Activated naive CD4-positive, alpha-beta T cell treated with Interleukin-2 at 50 U/mL for 16 hours (primary cell): ENCODE measurements at places on chromosomes 3 and 15.

- DNase-seq: no peak
Measured at GRCh38 chr3:160806094-160806493, 50.1 kb downstream of the PPM1L start.

- DNase-seq: peak; percentile 16
Measured at GRCh38 chr15:60899322-60899966, 329.7 kb downstream of the RORA start.

DNA sequence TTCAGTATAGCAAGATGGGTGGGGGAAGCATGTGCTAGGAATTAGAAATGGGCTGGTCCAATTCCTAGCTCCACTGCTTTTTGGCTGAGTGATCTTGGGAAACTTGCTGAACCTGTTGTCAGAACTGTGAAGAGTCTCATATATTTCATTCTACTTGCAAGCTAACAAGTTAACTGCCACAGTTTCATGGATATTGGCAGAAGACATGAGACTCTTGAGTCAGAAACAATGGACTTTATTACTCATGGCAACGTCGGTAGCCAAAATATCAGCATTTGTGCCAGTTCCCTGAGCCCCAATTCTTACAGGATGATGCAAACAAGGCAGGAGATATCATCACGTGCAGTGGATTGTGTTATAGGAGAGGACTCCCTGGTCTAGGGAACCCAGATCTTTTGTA lies 26.6 kb upstream of the PLAAT1 start:
- no peak for DNase-seq

DNA sequence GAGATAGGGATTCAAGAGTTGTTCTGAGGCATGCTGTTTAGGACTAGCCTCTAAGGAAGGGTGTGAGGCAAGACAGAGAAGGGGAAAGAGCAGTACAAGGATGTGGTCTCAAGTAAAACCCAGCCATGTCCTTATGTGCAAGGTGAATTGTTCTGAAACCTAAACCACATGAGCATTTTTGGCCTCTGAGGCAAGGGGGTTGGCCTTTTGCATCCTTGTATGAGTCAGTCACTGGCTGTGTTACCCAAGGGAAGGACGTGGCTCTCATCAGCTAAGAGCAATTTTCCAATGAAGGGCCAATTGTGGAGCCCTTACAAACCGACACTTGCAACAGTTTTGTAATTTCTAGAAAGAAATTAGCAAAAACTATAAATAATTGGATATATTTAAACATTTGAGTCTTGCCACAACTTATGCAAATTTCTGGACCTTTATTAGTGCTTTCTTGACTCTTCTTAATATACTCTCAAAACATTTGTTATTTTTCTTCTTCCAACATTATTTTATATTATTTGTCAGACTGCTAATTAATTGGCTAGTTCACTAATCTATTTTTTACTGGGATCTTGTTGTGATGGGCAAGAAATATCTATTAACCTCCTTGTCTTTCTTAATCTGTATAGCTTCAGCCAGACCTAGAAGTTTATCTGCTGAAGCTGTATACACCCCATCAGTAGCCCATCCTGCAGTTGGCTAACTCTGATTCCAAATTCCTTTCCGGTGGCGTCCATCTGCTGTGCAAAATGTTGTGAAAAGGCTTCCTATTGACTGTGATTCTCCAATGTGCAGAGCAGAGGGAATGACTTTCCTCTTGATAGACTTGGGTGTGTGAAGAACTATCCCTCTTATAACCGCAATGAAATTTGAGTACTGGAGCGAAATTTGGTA lies 97.7 kb upstream of the P2RY1 start:
- DNase-seq: no peak

- no peak for DNase-seq
Measured at GRCh38 chr3:160968761-160969160, 136.4 kb downstream of the B3GALNT1 start.

DNA sequence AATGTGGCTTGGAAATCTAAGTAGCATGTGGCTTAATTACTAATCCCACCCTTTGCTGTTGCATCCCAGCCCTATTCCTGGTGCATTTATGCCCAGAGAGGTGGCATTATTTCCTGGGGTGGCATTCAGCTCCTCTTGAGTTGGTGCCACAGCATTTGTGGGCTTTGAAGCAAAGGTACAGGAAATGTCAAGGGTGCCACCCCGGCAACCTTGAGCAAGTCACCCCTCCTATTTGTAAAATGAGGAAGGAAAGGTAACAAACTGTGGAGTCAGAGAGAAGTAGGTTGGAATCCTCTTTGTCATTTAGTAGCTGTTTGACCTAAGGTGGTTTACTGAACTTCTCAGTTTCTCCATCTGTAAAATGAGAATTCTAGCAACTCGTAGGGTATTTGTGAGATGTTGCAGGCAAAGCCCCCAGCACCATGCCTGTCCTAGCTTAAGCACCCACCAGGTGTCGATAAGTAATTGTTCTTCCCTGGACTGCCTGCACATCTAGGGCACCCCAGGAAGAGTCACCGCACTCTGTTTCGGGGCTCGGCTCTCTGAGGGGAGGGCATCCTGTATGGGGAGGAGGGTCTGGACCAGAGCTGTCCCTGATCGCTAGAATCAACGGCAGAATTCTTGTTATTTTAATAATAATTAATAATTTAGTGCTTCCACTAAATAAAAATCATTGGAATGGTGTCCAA lies 17.1 kb downstream of the ISG20 start:
- no peak for DNase-seq

DNA sequence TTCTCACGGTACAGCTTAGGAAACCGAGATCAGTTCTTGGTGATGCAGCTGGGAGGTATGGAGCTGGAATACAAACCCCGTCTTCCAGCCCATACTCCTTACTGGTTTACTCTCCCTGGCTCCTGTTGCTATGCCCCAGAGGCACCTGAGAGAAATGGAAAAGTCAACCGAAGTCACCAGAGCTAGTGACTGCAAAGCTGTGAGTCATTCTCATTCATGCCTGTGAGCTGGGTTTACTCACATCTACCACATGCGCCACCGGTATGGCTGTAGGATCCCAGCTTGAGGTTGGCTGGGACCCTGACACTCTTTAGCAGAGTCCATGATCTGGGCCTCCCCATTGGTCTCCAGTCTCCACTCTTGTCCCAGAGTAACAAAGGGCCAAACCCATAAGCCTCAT lies 111.5 kb upstream of the ETV5 start:
- DNase-seq: no peak

GRCh38 chr15:68820295-68821189 lies at the start of gene ANP32A:
Gene ANP32A (minus strand): TSS chr15:68820895. CDS start chr15:68820751, 144 bp downstream.
- peak; percentile 98 for DNase-seq

DNA sequence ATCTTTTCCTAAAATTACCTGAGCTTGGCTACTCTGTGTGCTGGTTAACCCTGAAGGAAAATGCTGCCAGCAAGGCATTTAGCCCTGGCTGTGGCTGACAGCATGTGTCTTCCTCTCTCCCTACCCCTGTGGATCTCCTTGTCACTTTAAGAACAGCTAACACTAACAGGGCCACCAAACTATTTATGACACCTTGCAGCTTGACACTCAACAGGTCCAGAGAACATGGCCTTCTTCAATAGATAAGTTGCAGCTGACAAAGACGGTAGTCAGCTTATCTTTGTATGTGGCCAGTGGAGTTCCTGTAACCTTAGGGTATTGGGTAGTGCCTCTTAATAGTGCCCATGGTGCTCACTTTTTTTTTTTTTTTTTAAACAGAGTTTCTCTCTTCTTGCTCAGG lies 32.0 kb upstream of the COPB2 start:
- DNase-seq: no peak

- no peak for DNase-seq
Measured at GRCh38 chr3:127676456-127676855, 3.7 kb downstream of the ABTB1 start.

GRCh38 chr15:62785881-62786828 lies 256.4 kb upstream of the TPM1 start:
- DNase-seq: no peak

- no peak for DNase-seq
Measured at GRCh38 chr3:127025456-127025855, 42.5 kb downstream of the PLXNA1 start.

DNA sequence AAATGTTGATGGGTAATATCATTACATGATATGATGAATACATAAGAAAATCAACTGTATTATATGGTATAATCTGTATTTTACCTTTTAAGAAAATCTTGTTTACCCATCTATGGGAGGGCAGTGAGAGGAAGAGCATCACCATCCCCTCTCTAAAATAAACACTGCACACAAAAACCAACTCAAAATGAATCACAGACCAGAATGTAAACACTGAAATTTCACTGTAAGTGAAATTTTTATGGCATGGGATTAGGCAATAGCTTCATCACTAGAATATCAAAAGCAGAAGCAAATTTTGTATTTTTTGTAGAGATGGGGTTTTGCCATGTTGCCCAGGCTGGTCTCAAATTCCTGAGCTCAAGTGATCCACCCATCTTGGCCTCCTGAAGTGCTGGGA lies 26.2 kb downstream of the IFT80 start:
- DNase-seq: no peak

- DNase-seq: no peak
Measured at GRCh38 chr3:24451461-24452099, 43.1 kb downstream of the THRB start.

DNA sequence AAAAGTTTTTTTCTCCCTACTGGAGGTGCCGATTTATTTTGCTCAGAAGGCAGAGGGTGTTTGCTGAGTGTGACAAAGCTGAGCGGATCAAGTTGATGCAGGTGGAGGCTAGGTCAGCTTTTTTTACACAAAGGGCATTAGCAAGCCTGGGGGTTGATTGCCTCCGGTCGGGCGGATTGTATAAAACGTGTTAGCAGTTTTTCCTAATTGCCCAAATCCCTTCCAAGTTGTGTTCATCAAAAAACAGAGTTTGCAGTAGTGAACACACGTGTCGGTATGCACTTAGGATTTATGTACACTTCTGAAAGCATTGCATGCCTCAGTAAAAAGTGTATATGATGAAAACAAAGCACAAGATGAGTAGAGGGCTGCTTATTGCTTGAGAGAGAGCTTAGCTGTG lies 2.6 kb downstream of the GPR160 start:
- DNase-seq: no peak

DNA sequence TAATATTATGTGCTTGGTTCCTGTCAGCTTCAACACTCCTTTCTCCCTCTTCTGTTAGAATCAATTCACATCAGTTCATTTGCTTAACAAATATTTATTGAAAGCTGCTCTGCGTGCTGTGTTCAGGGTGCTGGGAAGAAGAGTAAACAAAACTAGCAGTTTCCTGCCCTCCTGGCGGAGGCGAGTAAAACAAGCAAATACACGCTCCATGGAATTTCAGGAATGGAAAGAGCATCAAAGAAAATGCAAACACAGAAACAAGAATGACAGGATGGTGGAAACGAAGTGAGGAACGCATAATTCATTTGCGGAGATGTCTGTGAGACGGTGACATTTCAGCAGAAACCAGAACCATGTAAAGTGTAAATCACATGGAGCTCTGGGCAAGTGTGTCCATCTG lies 49.4 kb upstream of the SPTSSB start:
- no peak for DNase-seq

GRCh38 chr3:103617961-103618360 lies 1183.1 kb downstream of the ZPLD1 start:
- DNase-seq: no peak

DNA sequence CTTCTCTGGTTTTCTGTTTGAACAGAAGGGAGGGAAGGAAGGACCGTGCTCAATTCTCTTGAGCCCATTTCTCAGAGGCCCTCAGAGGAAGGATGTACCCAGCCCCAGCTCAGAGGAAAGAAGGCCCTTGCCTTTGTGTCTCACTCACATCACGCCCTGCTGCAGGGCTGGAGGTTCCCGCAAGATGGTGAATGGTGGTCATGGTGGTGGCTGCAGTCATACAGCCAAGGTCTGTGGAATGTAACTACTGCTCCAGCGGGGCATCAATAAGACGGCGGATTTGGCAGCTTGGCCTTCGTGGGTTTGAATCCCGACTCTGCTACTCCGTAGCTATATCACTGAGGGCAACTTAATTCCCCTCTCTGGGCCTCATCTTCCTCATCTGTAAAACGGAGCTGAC lies 62.9 kb downstream of the SLC6A1 start:
- DNase-seq: no peak
